ENCODE measurements at places on chromosomes 7 and 10.

DNA sequence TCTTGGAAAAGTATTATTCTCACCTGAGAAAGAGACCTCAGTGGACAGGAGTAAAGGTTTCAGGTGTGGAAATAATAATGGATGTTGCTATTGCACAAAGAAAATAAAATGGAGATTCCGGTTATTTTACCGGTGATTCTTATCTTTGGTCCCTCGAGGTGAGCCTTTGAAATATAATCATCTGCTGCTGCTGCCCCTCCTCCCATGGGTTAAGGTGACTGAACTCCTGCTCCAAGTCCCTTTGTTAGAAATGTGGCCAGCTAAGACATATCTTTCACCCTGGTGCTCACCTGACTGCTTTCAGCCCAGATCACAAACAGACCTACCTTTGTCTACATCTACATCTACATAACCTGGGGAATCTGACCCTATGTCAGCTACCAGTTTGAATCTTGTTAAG, 5.7 kb downstream of the CUBN start:
- DNase-seq, result no peak

GRCh38 chr10:118628397-118628796, 32.9 kb upstream of the PRLHR start:
- DNase-seq, result no peak

- DNase-seq, result no peak
Observed at GRCh38 chr7:85820702-85821443, 634.0 kb upstream of the SEMA3D start.

DNA sequence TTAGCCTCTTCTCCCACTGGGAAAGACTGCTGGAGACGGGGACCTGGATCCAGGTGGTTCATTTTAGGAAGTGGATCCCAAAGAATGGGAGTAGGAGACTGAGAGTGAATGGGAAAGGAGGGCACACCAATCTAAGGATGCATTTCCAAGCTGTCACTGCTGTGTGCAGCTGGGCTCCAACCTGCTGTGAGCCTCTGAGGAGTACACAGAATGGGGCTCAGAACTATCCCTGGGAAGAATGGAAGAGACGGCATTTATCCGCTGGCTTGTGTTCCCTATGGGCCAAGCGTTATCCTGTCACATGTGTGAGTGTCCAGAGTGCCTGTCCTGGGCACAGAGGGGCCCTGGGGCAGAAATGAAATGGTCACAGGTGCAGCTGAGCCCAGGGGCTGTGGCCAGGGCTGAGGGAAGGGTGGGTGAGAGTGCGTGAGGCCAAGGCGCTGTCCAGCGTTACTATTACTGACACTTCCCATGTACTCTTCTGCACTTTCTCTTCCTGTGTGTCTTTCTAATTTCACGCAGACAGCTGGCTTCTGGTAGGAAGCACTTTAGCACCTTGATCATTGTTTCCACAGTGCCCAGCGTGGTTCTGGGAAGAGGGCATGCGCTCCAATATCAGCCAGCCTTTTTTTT, 35.4 kb upstream of the PODXL start:
- no peak for DNase-seq

GRCh38 chr7:47937711-47938573, 10.3 kb downstream of the PKD1L1 start:
- DNase-seq, result no peak
